Stimulated activated CD8-positive, alpha-beta memory T cell treated with anti-CD3 and anti-CD28 coated beads, Interleukin-15, amount 100 ng/mL, for 1 hour (primary cell): ENCODE measurements at places on chromosomes 3 and 15.

- no peak for DNase-seq
Observed at GRCh38 chr3:11982341-11982941, 21.7 kb upstream of the SYN2 start.

GRCh38 chr15:46222826-46223225 is 588.0 kb downstream of the SQOR start:
- no peak for DNase-seq

- no peak for DNase-seq
Observed at GRCh38 chr15:32743411-32744140, 25.8 kb downstream of the GREM1 start.

DNA sequence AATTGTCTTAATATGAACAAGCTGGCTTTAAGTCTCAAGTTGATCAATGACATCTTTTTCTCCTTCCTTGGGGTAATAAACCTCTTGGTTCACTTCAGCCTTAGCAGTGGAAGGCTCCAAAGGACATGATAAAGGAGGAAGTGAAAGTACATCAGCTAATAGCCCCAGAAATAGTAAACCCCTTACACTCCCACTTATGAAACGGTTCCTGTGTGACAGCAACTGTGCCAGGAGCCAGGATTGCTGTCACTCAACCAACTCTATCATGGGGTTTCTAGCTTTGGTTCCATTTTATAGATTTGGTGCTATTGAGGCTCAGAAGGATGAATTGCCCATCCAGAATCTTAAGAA is 216.7 kb downstream of the ABHD5 start:
- no peak for DNase-seq

DNA sequence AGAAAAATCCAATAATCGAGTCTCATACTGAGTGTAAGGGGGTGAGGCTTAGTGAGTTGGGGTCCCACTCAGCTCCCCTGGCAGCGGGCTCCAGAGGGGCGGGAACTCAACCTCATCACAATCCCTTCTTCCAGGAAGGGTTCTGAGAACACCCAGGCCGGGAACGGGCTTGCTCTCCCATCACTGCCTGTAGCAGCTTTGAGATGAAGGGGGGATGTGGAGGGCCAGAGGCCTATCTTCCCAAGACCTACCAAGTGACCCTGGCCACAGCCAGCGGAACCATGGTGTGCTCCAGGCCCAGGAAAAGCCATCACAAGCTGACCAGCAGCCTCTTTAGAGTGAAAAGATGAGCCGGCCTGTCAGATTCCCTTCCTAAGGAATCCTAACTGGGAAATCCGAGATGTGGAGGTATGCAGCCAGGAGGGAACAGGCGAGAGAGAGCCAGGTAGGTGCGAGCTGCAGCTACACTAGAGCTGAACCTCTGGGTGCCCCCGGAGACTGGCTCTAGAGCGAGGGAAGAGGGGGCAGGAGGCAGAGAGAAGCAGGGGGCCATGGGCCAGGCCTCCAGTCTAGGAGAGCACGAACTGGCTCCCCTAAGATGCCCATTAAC is 18.5 kb downstream of the GRAMD2A start:
- DNase-seq = no peak

- DNase-seq = peak; percentile 44
Observed at GRCh38 chr3:47009225-47010110, 30.0 kb downstream of the NBEAL2 start.

DNA sequence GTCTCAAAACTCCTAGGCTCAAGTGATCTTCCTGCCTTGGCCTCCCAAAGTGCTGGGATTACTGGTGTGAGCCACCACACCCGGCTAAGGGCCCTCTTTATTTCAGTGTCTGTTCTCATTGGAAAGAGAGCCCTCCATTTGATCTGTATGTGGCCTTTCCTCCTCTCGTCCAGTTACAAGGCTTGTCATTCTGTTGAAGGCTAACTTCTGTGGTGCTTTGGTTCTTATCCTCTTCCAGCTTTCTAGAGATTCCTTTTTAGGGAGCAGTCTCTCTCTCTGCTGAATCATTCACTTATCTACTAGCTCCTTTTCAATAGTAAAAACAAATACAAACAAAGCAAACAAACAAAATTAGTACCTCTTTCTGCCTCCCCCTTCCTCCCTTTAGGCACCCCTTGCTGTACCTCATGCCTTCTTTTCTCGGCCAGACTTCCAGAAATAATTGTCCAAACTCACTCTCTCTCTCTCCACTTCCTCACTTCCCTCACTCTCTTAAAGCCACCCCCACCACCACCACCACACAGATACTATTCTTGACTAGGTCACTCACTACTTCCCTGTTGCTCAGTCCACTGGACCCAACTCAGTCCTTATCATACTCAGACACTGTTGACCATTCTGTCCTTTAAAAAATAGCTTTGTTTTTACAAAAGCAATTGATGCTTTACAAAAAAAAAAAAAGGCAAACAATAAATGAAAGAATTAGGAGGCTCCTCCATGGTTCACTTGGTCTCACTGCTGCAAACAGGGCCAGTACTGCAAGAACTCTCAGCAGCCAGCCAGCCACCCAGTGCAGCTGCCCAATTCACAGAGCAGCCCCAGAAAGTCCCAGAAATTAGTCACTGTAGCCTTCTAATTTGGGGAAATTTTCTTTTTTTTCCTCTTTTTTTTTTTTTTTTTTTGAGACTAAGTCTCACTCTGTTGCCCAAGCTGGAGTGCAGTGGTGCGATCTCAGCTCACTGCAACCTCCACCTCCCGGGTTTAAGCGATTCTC is 31.7 kb upstream of the RAB11A start:
- no peak for DNase-seq

DNA sequence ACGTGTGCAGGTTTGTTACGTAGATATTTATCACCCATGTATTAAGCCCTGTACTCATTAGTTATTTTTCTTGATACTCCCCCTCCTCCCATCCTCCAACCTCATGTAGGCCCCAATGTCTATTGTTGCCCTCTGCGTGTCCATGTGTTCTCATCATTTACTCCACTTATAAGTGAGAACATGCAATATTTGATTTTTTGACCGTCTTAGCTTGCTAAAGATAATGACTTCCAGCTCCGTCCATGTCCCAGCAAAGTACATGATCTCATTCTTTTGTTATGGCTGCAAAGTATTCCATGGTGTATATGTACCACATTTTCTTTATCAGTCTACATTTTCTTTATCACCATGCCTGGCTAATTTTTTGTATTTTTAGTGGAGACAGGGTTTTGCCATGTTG is 623.2 kb downstream of the SQOR start:
- DNase-seq = no peak

DNA sequence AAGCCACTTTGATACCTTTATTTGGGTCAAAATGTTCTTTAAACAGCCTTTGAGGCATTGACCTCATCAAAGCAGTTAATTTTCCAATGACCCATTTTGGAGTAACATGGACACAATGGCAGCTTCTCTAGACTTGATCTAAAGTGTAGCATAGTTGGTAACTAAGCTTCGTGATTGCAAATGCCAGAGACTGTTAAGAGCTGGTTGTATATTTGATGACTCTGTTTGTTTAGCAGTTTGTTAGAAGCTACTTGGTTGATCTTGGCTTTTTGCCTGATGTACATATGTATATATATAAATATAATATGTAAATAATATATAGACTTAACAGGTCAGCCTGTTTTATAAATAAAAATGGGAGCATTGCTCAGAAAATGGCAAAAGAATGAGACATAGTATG is 68.4 kb downstream of the MITF start:
- no peak for DNase-seq

GRCh38 chr3:179147873-179148615 is at the start of gene PIK3CA:
Gene PIK3CA (plus strand): TSS chr3:179148357. CDS start chr3:179198826, 50,469 bp downstream.
- DNase-seq = peak; percentile 84

DNA sequence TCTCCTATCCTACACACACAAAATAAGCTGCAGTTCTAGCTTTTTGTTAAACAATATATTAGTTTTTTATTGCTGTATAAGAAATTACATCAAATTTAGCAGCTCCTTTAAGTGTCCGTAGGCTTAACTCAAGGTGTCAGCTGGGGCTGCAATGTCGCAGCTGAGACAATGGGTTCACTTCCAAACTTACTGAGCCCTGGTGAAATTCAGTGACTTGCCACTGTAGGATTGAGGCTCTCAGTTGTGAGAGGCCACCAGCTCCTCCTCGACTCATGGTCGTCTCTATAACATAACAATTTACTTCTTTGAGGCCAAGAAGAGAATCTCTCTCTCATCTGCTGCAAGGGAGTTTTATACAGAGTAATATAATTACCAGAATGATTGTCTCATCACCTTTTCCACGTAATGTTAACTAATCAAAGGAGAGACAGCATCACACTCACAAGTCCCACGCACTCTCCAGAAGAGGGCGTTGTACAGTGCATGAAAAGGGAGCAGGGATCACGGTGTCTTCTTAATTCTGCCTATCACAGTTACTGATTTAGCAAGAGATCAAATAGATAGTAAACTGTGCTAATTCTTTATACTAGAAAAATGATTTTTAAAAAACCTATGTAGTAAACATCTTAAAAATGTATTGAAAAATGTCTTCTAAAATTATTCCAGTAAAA is 735.6 kb upstream of the GBE1 start:
- no peak for DNase-seq
